EH (cell line): ENCODE measurements at places on chromosomes 2 and 18.

DNA sequence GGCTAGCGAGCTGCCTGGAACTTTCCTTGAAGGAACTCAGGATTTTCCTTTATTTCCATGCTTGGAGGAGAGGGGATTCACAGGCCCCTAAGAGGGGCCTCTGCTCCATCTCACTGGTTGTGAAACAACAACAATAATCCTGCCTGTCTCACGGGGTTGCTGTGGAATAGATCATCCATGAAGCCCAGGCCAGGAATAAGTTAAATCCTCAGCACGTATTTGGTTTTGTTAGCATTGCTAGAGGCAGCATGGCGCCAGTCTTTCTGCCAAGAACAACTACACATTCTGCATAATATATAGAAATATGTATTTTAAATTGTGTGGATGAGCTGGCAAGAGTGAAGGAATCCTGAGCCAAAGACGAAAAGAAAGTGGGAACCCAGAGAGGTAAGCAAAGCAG lies 80.8 kb upstream of the L3MBTL4 start:
- no peak for DNase-seq

- DNase-seq = no peak
Observed at GRCh38 chr2:113041871-113042270, 10.8 kb downstream of the IL36B start.

- peak; percentile 25 for DNase-seq
Observed at GRCh38 chr2:158179660-158180059, 78.0 kb downstream of the UPP2 start.

DNA sequence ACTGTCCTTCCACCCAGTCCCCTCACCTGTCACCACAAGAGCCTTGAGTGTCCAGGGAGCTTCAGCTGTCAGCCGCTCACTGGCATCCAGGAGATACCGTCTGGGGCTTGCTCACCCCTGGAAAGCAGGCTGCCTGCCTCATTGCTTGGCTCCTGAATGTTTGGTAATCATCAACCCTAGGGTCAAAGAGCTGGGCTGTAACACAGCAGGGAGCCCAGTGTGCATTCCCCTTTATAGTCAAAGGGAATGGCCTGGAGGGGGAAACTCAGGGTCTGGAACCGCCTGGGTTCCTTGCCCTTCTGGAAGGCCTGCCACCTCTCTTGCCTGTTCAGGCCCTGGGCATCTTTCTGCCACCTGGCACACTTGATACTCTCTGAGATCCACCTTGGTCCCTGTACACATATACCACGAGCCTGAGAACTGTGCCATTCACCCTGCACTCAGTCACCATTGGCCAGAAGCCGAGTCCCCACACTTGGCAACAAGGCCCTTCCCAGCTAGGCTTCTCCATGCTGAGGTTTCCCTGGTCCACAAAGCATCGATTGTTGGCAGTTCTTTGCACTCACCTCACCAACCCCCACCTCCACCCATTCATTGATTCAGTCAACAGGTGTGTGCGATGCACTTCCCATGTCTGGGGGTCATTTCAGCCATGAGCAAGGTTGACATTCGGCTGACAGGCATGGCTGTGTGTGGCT lies 35.0 kb downstream of the TPRKB start:
- DNase-seq = no peak

GRCh38 chr2:134275058-134275862 lies 21.4 kb downstream of the MGAT5 start:
- DNase-seq = no peak

- DNase-seq = no peak
Observed at GRCh38 chr2:145141981-145142380, 622.1 kb upstream of the ZEB2 start.

GRCh38 chr2:55416786-55417568 lies 2.7 kb downstream of the CCDC88A start:
- no peak for DNase-seq

DNA sequence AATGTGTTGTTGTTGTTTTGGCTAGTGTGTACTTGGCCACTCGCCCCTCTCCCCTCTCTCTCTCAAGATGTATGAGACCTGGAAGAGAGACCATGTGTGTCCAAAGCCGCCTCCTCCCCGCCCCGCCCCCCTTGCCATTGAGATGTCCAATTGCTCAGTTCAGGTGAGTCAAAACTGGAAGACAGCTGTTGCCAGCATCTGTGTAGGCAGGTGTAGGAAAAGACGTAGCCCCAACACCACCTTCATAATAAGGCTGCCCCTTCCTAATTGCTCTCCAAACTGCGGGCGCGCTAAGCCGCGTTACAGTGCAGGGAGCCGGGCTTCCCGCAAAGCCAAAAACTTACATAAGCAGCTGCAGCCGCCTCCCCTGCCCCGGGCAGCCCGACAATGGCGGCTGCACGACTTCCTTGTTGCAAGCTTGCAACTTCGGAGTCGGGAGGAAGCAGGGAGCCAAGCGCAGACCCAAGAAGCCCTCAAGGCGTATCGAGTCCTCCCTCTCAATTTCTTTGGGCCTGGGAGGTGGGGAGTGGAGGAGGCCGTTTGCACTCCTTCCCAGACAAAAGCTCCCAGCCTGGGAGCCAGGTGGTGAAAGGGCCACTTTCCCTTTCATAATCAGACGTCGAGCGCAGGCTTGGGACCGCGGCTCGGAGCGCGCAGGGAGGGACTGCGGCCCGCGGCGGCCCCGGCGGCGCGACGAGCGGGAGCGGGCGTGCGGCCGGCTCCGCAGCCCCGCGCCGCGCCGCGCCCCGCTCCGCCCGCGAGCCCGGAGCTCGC lies 882 bp downstream of the ZBTB14 start:
- peak; percentile 70 for DNase-seq
